Upper lobe of right lung (tissue), 1 donor: ENCODE measurements at places on chromosomes 1 and 21. TPM values are rescaled to one million over a fixed set of nuclear protein-coding genes. Genes with fewer than 3 reads are reported as not detected.

DNA sequence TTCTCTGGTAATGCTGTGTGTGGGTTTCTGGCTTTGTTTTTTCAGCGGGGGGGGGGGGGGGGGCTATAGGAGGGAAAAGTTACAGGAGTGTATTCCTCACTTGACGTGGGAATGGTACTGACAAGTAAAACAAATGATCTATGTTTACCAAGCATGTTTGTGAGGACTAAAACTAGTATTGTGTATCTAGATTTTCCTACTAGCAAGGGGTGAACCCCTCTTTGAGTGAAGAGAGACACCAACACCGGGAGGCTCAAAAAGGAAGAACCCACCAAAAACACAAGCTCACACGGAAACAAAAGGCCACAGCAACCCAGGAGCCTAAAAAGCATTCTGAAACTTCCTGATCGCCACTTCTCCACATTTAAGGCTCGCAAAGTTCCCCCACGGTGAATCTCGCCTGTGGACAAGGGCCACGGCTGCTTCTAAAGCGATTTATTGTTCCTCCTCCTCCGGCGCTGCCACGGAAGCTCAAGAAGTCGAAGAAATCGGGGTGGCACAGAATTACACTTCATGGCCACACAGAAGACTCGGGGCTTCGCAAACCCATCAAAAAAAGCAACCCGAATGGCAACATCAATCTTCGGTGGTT lies 703 bp downstream of the PUM1 start:
- no peak for DNase-seq

DNA sequence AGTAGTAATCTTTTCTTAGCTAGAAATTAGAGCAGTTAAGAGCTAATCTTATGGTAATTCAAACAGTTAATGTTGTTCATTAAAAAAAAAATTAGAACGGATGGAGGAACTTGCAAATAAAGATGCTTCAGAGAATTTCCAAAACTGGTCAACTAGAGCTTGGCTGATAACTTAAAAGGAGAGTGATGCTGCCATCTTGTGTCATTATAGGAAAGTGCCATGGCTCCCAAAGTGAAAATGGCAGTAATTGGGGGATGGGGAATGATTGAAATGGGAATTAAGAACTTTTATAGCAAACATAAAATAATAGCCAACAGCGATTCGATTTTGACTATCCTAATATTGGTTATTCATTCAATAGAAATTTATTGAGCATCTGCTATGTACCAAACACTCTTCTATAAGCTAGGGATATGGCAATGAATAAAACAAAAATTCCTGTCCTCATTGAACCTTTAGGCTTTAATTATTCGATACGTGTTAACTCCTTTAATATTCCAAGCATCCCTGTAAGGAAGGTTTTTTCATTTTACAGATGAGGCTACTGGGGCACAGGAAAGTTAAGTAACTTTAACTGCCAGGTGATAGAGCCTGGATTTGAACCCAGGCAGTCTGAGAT lies 5.7 kb upstream of the PLPP3 start:
- no peak for DNase-seq

GRCh38 chr1:205052690-205053089 lies 9.7 kb downstream of the CNTN2 start:
- no peak for DNase-seq

GRCh38 chr1:40703316-40703715 lies 11.8 kb downstream of the NFYC start:
- no peak for DNase-seq

GRCh38 chr1:205669341-205670149 lies 10.8 kb downstream of the SLC45A3 start:
- DNase-seq: no peak

GRCh38 chr1:94084547-94084946 lies 36.4 kb downstream of the ABCA4 start:
- DNase-seq: no peak

DNA sequence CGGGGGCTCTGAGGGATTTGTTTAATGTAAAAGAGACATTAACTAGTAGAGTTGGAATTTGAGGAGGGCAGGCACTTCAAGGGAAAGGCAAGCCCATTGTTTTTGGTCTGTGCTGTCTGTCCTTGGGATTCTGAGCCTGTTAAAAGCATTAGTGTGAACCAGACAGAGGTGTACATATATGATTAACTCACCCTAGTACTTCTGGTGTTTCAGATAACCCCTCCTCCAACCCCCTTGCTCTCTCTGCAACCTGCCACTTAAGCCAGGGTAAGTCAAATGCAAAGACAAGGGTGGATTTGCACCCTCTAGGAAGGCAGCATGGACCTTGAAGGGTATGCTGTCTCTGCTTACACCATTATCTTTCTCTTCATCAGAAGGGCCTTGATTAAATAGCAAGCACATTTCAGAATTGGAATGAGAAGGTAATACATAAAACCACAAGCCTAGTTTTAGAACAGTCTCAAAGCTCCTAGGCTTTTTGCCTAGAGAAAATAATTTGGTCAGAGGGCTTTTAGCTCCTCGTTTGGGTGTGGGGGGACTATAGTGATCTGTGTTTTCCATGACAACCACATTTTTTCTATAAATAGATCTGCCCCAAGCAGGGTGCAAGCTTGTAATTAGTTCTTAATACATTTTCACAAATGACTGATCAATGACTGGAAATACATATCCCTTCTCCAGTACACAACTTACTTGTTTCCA lies 120.7 kb upstream of the SGIP1 start:
- DNase-seq: no peak

Gene AMY1B
- total RNA-seq: 4.1 TPM

DNA sequence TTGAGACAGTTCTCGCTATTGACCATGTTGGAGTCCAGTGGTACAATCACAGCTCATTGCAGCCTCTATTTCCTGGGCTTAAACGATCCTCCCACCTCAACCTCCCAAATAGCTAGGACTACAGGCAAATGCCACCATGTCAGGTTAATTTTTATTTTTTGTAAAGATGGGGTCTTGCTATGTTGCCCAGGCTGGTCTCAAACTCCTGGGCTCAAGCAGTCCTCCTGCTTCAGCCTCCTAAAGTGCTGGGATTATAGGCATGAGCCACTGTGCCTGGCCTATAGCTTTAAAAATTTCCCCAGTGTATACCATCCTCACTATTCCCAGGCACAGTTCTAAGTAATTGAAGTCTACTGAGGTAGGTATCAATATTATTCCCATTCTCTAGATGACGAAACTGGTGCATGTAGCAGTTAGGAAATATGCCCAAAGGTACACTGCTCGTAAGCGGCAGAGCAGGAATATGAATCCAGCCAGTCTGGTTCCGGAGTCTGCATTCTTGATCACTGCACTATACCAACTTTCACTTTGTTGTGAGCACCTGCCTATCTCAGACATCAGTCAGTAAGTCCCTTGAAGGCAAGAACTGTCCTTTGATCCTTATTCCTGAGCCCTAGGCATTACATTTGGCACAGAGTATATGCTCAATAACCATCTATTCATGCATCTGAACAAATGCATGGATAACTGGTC lies 11.5 kb upstream of the SRP9 start:
- no peak for DNase-seq

DNA sequence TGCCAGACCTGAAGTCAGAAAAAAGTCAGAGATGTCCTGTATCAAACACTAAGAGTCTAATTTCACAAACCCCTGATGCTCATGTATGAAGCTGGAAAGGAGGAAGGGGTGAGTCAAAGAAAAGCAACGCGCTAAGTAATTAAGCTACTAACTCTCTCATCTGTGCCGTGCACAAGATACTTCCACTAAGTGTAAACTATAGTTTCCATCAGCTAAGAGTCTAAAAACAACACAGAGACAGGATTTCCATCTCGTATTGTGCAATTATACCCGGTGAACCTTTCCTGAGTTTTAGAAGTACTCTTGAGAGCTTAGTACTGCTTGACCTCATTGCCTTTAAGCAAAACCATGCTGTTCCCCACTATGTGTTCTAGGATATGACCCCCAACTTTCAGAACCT lies 19.0 kb downstream of the DNALI1 start:
- DNase-seq: no peak

DNA sequence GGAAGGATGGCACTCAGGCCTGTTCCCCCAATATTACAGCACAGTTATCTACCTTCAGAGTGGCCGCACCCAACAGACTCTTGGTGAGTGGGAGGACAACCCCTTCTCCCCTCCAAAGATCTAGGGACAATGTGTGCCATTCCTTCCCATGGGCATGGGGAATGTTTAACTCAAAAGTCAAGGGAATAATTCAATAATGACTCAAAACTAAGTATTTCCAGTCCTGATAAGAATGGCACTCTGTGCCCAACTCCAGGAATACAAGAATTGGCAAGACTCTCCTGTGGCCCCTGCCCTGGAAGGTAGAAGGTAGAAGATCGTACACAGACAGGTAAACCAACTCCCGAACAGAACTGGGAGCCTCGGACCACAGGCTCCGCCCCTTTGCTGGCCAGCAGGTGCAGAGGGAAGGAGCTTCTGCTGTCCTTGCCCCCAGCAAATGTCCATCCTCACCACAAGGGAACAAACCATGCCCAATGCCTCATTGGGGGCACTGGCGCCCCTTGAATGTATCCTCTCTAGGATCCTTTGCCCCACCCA lies 514.0 kb downstream of the NPHP4 start:
- no peak for DNase-seq

Gene HAX1
- total RNA-seq: 78.2 TPM

DNA sequence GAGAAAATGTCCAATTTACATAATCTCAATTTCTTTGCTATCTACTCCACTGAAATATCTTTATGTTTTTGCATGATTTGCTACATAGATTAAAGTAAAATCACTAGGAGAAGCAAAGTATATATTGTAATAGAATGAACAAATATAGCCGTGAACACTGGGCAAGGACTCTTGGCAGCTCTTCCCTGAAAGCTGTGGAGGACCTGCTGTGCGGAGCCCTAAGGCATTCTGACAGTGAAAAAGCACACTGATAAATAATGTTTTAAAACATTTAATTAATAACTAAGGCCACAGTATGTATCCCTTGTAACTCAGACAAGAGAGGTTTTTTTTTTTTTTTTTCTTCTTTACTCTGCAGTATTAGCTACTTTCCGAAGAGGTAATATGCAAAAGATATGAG lies 256.1 kb upstream of the DPYD start:
- DNase-seq: no peak

- no peak for DNase-seq
Observed at GRCh38 chr21:34072145-34073031, 990 bp upstream of the MRPS6 start.
